ENCODE measurements at places on chromosomes 5 and 9.

DNA sequence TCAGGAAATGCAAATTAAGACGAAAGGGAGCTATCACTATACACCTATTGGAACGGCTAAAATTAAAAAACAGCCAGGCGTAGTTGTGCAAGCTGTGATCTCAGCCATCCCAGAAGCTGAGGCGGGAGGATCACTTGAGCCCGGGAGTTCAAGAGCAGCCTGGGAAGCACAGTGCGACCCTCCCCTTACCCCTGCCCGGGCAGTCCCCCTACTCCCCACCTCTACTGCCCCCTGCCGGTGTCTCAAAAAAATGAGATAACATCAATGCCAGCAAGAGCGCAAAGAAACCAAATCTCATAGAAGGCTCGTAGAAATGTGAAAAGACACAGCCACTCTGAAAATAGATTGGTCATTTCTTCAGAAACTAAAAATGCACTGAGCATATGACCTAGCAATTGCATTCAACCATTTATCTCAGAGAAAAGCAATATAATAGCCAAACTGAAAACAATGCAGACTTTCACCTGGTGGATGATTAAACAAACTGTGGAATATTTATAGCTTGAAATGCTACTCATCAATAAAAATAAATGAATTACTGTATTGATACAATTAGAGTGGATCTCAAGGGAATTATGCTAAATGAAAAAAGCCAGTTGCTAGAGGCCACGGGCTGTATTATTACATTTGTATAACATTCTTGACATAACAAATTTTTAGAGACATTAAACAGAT, 20.6 kb downstream of the OR2V2 start:
- DNase-seq = peak; percentile 48

DNA sequence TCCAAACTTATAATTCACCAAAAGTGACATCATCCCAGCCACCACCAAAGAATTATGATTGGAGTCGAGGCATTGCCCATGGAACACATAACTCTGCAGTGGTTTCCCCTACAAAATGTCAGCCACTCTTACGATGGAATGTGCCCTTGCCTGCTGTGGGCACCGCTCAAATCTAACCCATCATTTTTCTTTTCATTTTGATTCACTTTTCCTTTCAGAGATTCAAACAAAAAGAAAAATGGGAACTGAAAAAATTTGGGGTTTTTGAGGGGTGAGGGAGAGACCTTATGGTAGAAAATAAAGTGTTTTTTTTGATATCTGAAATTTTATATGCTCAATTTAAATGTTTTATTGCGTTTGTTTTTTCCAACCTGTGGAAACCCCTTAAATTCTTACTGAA, 28.1 kb downstream of the SMARCA2 start:
- DNase-seq = no peak

GRCh38 chr5:27875148-27875547, 836.8 kb upstream of the CDH9 start:
- no peak for DNase-seq

GRCh38 chr9:125700791-125701190, 6.2 kb downstream of the MAPKAP1 start:
- DNase-seq = peak; percentile 71

DNA sequence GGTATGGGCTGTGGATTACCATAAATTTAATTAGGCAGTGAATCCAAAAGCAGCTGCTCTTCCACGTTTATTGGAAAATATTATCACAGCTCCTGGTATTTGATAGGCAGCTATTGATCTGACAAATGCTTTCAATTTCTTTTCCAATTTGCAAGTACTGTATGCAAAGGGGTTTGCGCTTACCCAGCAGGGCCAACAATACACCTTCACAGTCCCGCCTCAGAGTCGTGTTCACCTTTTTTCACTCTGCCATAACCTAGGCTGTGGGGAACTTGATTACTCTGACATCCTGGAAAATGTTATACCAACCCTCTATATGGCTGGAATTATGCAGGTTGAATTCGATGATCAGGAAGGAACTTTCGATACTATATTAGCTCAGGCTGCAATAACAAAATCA, 32.3 kb upstream of the TENT4A start:
- no peak for DNase-seq

- no peak for DNase-seq
These were observed 587 bp downstream of the MIER3 start for GRCh38 chr5:56951126-56951945.

- no peak for DNase-seq
These were observed 18.1 kb upstream of the SCAI start for GRCh38 chr9:125161284-125161918.

DNA sequence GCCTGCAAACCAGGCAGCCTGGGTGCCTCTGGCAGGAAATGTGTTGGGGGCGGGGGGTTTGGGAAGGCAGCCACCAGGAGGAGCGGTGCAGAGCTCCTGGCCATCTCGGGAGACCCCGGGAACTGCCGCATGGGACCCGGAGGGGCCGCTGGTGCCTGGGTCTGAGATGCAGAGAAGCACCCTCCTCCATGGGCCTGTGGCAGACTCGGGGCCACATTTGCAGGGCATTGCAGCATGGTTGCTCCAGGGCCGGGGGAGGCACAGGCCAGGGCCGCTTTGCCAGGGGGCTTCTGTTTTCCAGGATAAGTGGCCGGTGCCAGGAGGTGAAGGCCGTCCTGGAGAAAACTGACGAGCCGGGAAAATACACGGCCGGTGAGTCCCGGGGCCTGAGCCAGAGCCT, 1.7 kb downstream of the LCN1 start:
- no peak for DNase-seq

GRCh38 chr5:7869474-7870136, 657 bp downstream of the MTRR start:
- peak; percentile 31 for DNase-seq

DNA sequence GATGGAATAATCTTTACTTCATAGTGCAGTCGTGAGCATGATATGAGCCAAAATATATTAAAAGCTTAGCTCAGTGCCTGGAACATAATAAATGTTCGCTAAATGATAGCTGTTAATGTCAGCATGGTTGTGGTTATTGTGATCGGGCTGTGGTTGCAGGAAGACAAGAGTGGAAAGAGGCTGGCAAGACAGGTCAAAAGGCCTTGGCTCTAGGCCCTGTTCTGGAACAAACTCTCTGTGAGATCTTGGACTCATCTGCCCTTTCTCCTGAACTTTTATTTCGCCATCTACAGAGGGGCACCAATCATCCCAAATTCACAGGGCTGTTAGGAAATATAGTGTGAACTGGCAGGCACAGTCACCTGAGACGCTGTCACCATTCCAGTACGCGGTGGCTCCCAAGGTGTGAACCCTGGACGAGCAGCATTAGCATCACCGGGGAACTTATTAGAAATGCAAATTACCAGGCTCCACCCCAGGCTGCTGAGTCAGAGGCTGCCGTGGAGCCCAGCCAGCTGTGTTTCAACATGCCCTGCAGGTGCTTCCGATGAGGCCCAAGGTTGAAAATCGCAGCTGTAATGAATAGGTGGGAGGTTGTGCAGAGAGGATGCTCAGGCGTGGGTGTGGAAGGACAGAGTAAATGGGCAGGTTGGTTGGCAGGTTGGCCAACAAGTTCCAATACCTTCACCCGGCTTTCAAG, 50.2 kb upstream of the SAP30L start:
- DNase-seq = no peak

DNA sequence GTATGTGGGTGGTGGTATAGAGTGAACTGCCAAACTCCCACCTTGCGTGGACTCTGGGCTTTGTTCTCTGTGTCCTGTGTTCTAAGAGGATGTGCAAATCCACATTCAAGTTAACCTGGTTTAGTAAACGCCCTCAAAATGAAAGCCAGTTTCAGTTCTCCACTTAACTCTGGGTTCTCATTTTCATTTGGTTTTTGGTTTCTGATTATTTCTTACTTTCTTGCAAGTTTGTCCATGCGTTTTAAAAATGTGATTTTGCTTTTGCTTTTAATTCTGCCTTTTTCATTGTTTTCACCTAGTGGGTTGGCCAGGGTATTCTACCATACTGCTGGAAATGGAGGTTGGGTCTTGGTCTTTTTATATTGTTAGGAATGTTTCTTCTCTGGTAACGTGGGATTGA, 38.2 kb downstream of the GALNT10 start:
- peak; percentile 59 for DNase-seq

- no peak for DNase-seq
These were observed 279.1 kb upstream of the EFNA5 start for GRCh38 chr5:107949688-107950341.

- DNase-seq = no peak
These were observed 222.2 kb downstream of the LURAP1L start for GRCh38 chr9:12997009-12997408.

DNA sequence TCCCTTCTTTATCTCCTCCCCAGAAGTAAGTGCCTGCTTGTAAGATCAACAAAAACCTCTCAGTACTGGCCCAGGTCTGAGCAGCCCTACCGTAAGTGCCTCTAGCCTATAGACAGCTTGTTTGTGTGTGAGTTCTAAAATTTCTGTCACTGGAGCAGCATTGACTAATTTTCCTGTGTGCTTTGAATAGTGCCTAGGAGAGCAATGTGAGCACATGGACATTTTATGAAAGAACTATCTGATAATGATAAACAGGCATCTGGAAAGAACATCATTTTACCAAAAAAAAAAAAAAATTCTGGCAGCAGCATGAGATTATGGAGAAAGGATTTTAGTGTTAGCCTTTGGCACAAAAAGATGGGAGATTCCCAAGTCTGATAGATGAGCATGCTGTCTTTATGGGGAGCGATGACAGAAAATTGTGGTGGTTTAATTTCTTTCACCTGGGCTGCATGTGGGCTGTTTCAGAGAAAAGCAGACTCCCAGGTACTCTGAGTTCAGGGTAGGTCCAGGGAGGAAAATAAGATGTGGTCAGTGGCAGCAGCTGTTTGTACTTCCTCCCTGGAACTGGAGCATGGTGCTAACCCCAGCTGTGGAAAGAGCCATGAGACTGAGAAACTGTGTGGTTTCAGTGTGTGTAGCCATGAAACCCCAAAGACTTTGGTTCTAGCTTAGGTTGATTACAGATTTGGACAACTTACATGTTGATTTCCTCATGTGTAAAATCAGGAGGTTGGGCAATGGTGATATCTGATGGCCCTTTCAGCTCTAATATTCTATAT, 419.9 kb downstream of the NTRK2 start:
- DNase-seq = no peak

- no peak for DNase-seq
These were observed 21.5 kb upstream of the SUSD3 start for GRCh38 chr9:93036887-93037475.

GRCh38 chr9:2153630-2154217, 138.6 kb downstream of the SMARCA2 start:
- no peak for DNase-seq

DNA sequence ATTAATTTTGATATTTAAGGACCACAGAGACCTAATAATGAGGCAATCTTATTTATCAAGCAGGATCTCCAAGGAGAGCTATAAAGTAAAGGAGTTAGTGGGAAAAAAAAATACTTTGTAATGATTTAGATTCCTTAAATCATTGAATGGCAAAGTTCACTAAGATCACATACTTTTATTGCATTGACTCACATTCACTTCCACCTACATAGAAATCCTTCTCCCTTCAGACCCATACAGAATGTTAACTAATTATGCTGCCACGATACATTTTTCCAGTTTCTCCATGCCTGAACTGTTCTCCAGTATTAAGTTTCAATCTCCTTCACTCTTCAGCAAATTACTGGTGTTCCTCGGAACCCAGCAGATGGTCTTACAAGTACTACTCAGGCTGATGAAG, 388.7 kb downstream of the EFNA5 start:
- no peak for DNase-seq

DNA sequence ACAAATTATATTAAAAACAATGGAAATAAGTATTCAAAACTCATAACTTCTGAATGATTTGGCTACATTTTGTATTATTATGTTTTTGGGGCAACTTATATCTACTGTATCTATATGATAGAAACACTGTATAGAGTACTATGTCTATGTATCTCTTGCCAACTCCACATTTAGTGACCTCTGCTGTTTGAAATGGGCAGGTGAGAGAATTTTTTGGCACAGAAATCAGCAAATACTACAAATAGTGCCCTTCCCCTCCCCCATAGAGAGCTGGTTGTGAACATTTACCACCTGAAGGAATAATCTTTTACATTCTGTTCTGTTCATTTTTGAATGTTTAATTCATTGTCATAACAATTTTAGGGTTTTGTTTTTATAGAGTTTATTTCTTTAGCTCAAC, 545.3 kb downstream of the PDE4D start:
- DNase-seq = no peak

DNA sequence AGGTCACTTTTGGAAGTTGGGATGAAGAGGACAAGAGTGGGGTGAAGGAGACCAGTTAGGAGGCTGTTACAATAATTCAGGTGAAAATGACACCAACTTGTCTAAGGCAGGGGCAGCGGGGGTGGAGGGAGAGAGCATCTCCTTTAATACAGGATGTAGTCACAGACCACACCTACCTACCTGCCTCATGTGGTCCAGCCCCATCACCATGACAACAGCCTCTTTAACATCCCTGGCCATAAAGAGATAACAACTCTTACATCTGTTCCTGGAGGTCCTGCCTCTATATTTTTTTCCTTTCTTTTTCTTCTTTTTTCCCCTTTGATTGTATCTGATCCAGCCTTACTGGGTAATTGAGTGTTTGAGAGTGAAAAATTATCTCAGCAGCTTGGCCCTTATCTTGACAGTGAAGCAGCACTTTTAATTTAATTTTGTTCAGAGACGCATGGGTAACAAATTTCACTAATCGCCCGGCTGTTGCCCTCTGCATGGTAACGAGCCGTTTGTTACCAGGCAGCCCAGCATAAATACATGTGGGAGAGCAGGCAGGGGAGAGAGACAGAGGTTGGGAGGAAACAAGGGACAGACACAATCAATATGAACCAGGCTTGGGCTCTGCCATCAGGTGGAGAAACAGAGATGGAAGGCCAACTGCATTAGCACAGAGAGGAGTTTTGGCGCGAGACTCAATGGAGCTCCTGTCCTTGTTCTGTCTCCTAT, 338.1 kb downstream of the ASTN2 start:
- DNase-seq = no peak

- no peak for DNase-seq
These were observed 531.9 kb upstream of the CHD1 start for GRCh38 chr5:99460701-99461100.
